ENCODE measurements at places on chromosomes 13 and 19.

GRCh38 chr19:16104722-16105121, 7.0 kb upstream of the RAB8A start:
- DNase-seq, result no peak

- peak; percentile 76 for DNase-seq
Measured at GRCh38 chr19:29845574-29846176, 33.9 kb downstream of the CCNE1 start.

DNA sequence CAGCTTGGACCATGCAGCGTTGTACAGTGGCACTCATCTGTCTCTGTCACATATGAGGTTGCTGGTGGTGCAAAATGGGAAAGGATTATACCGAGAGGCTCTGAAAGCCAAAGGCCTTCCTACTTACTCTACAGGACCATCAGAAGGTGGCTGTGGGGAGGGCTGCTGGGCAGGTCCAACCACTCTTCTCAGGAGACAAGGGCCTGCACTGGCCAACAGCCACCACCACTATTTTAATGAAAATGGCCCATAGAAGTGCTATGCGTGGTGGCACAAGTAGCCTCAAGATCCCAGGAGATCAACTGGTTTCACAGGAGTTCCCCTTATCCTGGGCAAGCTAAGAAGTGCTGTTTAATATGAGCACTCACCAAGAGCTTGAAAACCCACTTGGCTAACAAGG, 52.3 kb downstream of the MRPL57 start:
- no peak for DNase-seq

GRCh38 chr13:106517109-106517847, 18.2 kb downstream of the EFNB2 start:
- no peak for DNase-seq

DNA sequence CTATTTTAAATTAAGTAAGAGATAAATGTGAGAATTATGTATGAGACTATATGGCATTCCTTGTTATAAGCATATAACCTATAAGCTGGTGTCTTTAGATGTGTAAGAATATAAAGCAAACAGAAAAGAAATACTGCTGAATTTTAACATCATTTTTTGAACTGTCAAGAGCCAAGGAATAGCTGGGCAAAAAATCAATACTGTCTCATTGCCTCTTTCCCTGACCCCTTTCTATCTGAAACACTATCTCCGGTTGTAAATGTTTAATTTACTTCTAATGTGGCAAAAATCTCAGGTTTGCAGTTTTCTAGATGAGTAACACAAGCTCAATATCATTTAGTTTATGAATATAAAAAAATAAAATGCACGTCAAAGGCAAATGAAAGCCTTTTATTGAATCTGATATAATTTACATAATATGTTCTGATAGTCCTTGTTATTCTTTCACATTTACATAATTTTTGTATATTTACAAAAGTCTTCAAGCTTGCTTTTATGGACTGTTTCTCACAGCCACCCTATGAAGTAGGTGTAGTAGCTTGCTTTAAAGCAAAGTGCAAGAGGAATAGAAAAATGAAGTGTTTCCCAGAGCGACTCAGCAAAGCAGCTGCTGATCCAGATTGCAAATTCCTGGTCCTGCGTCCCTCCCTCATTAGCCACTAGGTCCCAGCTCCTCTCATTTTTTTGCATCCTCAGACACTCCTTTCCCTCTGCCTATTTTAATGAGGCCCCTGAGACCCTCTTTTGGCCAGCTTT, 188.2 kb upstream of the RFC3 start:
- no peak for DNase-seq

DNA sequence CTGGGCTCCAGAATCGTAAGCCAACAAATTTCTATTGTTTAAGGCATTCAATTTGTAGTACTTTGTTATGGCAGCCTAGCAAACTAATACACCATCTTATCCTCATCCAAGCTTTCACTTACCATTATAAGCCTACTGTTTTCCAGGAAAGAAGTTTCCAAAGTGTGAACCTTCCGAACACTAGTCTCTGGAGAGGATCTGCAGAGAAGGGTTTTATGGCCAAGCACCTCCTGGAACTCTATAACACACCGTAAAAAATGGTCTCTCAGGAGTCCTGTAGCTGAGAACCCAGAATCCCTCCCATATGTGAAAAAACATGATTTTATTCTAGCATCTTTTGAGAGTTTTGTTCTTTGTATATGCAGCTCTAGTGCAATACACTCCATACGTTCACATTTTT, 142.1 kb downstream of the POSTN start:
- DNase-seq, result no peak

DNA sequence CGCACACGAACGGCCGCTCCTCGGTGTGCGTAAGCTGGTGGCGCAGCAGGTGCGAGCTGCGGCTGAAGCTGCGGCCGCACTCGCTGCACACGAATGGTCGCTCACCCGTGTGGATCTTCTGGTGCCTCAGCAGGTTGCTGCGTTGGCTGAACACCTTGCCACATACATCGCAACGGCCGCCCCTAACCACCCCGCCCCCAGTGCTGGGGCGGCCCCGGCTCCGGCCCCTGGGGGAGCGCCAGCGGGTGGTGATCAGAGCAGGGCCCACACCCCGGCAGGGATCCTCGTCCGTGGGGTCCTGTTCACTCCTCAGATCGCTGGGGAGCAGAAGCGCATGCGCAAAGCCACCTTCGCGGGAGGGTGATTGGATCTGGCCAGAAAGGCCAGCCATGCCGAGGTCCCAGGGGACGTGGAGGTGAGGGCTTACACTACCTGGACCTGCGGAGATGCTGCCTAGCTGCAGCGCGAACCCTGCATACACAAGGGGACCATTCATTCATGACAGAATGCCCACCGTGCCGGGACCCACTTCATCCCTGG, 4.7 kb upstream of the UBE2M start:
- no peak for DNase-seq

GRCh38 chr13:95457294-95457693, 95.2 kb upstream of the CLDN10 start:
- DNase-seq, result no peak

GRCh38 chr19:46350758-46351159, 3.9 kb downstream of the PPP5C start:
- DNase-seq, result no peak

DNA sequence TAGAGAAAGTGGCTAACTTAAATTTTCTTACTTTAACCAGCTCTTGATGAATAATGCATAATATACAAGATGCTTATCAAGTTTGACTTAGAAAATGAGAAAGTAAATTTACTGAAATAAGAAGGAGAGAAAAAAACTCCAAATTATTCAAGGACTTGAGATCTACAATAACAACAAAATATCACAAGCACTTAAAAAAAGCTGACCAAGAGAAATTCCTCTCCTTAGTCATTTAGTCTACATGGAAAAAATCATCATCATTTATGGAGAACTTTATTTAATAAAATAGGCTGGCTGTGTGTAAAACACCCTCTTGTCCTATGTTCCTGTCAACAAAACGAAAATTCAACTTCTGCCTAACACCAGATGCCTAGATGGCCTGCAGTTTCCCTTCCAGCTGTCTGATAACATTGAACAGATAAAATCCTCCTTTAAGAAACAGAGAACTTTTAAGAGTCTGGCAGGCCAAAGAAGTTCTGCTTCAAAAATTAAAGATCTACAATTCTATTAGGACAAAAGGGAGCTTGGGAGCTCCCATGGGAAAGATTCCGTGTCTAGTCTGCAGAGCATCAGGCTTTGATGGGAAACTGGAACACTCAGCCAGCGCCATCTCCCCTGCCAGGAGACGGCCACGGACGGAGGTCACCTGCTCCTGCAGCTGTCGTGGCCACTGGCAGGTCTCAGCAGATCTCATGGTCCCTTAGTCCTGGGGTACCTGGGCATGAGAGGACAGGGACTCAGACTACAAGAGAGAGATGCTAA, 37.9 kb upstream of the ATP11A start:
- peak; percentile 59 for DNase-seq

DNA sequence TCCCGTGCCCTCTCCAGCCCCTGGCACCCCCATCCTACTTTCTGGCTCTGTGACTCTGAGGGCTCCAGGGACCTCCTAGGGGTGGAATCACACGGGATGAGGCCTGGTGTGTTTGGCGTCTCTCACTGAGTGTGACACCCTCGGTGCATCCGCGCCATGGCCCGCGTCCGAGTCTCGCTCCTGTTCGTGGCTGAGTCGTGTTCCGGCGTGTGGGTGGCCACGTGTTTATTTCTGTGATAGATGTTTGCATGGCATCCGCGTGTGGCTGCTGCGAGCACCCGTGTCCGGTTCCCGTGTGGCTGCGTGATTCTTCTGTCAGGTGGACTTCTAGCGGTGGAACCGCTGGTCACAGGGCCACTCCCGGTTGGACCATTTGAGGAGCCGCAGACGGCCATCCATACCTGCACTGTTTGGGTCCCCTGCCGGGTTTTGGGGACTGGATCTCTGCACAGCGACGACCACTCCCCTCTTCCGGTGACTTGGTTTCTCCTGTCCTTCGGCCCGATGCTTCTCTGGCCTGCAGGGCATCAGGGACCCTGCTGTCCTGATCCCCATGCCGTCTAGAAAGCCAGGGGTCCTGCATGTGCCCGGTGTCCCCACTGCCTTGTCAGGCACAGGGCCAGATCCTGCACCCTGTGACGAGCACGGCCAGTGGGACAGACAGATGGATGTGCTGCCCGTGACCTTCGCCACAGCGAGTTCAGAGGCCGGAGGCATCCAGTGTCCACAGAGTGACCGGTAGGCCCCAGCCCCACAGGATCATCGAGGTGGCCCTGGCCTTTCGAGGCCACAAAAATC, 8.5 kb downstream of the CSNK1G2 start:
- no peak for DNase-seq
